ENCODE measurements at places on chromosomes 7 and 10. TPM values are rescaled to one million over a fixed set of nuclear protein-coding genes. Genes with fewer than 3 reads are reported as not detected.
A peak's percentile ranks its signal among the peaks of the same experiment; 100 is the strongest.

GRCh38 chr10:44238212-44238611, 146.7 kb downstream of the CXCL12 start:
- H3K4me3 ChIP-seq, result no peak overlapping the region
- no peak for DNase-seq
- no peaks in the 10 kb centered on the region for H3K36me3 ChIP-seq
- H3K27ac ChIP-seq, result no peak overlapping the region
- no peaks in the 10 kb centered on the region for H3K4me1 ChIP-seq
- H3K27me3 ChIP-seq, result no peaks in the 10 kb centered on the region

DNA sequence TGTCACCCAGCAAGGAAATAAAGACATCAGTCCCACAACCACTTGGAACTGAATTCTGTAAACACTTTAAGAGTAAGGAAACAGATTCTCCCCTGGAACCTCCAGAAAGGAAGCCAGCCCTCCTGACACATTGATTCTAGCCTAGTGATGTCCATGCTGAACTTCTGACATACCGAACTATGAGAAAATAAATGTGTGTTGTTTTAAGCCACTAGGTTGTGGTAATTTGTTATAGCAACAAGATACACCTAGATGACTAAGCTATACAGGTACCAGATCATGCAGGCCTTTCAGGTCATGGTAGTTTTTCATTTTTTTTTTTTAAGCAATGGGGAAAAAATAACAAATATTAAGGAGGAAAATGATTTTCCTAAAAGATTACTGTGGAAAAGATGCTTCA, 37.6 kb upstream of the LRRTM3 start:
- H3K36me3 ChIP-seq, result no peaks in the 10 kb centered on the region
- no peak for DNase-seq
- H3K4me1 ChIP-seq, result no peaks in the 10 kb centered on the region
- no peak overlapping the region for H3K4me3 ChIP-seq

DNA sequence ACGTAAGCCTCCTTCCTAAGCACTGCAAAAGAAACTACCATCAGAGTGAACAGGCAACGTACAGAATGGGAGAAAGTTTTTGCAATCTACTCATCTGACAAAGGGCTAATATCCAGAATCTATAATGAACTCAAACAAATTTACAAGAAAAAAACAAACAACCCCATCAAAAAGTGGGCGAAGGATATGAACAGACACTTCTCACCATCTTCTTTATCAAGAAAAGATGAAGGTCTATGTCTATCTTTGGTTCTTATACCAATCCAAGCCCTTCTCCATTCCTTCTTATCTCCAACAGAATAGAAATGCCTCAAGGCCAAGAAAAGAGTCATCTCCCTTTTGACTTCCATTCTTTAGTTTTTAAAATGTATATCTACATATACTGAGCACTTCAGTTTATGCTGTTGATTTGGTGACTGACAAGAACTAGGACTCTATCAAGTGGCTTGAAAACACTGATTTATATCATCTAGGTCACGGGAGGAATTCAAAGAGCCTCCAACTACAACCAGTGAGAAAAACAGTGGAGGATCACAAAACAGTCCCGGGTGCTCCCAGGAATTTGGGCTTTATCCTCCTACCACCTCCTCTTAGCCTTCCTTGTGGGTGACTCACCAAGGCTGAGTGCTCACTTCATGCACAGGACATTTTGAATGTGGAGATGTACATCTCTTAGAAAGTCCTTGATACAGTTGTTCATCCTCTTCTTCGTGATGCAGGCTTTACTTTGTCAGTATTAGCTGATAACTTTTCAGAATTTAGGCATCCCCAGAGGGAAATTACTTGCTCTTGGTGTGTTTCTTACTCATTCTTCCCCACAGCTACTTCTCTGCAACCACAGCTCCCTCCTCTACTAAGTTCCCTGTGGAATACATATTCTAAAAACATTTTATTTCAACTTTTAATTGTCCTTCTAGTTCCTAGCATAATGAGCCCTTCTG, 15.4 kb downstream of the TAS2R41 start:
- H3K36me3 ChIP-seq, result no peaks in the 10 kb centered on the region
- no peaks in the 10 kb centered on the region for H3K4me1 ChIP-seq
- H3K27ac ChIP-seq, result no peak overlapping the region
- H3K27me3 ChIP-seq, result no peaks in the 10 kb centered on the region
- DNase-seq, result no peak

SERPINE1 gene
- total RNA-seq, result 9.9 TPM

EN2 gene
- total RNA-seq, result 0.13 TPM

GRCh38 chr7:51079494-51079893, 237.1 kb downstream of the COBL start:
- no peak overlapping the region for H3K27ac ChIP-seq
- H3K36me3 ChIP-seq, result no peaks in the 10 kb centered on the region
- no peaks in the 10 kb centered on the region for H3K4me1 ChIP-seq
- H3K27me3 ChIP-seq, result no peaks in the 10 kb centered on the region
- DNase-seq, result no peak
- no peak overlapping the region for H3K4me3 ChIP-seq

- H3K4me3 ChIP-seq, result no peak overlapping the region
- no peaks in the 10 kb centered on the region for H3K27me3 ChIP-seq
- no peak for DNase-seq
- no peaks in the 10 kb centered on the region for H3K36me3 ChIP-seq
Measured at GRCh38 chr10:52229291-52229931, 84.7 kb upstream of the DKK1 start.

- no peaks in the 10 kb centered on the region for H3K4me1 ChIP-seq
- DNase-seq, result no peak
- H3K4me3 ChIP-seq, result no peak overlapping the region
- H3K36me3 ChIP-seq, result no peaks in the 10 kb centered on the region
- H3K27me3 ChIP-seq, result no peaks in the 10 kb centered on the region
Measured at GRCh38 chr10:121049489-121049888, 198.3 kb downstream of the WDR11 start.

- H3K27ac ChIP-seq, result no peak overlapping the region
- DNase-seq, result no peak
- H3K4me1 ChIP-seq, result no peaks in the 10 kb centered on the region
- H3K4me3 ChIP-seq, result no peak overlapping the region
- H3K27me3 ChIP-seq, result no peaks in the 10 kb centered on the region
Measured at GRCh38 chr10:133069033-133069525, 18.6 kb upstream of the ADGRA1 start.

- no peak overlapping the region for H3K27ac ChIP-seq
- no peak for DNase-seq
- no peak overlapping the region for H3K4me3 ChIP-seq
- H3K4me1 ChIP-seq, result no peaks in the 10 kb centered on the region
- H3K36me3 ChIP-seq, result no peaks in the 10 kb centered on the region
Measured at GRCh38 chr10:55224007-55224781, 423.2 kb upstream of the PCDH15 start.

NCAPG2 gene
- total RNA-seq, result 6.3 TPM

STRIP2 gene
- 0.88 TPM for total RNA-seq

CALHM1 gene
- not detected for total RNA-seq

DNA sequence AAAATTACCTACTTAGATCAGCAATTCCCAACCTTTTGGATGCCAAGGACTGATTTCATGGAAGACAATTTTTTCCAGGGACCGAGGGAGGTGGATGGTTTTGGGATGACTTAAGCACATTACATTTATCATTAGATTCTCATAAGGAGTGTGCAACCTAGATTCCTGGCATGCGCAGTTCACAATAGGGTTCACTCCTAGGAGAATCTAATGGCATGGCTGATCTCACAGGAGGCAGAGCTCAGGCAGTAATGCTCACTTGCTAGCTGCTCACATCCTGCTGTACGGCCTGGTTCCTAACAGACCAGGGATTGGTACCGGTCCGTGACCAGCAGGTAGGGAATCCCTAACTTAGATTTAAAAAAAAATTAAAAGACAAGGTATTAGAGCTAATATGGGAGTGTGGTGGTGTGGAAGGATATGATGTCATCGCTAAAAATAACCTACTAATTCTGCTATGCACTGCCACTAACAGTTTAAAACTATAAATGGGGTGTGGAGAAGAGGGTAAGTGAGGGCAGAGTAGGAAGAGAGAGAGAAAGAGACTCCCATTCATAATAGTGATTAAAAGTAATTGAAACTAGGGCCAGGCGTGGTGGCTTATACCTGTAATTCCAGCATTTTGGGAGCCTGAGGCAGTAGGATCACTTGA, 282.7 kb downstream of the BAMBI start:
- no peaks in the 10 kb centered on the region for H3K4me1 ChIP-seq
- DNase-seq, result no peak
- no peaks in the 10 kb centered on the region for H3K36me3 ChIP-seq
- H3K4me3 ChIP-seq, result no peak overlapping the region
- no peaks in the 10 kb centered on the region for H3K27me3 ChIP-seq
- no peak overlapping the region for H3K27ac ChIP-seq

GRCh38 chr10:126101325-126101724, 205.0 kb downstream of the FANK1 start:
- H3K4me3 ChIP-seq, result no peak overlapping the region
- no peak overlapping the region for H3K27ac ChIP-seq
- no peak for DNase-seq
- H3K4me1 ChIP-seq, result no peaks in the 10 kb centered on the region
- no peaks in the 10 kb centered on the region for H3K36me3 ChIP-seq

LRRC17 gene
- 4.0 TPM for total RNA-seq

CHST3 gene
- 31.5 TPM for total RNA-seq

DNA sequence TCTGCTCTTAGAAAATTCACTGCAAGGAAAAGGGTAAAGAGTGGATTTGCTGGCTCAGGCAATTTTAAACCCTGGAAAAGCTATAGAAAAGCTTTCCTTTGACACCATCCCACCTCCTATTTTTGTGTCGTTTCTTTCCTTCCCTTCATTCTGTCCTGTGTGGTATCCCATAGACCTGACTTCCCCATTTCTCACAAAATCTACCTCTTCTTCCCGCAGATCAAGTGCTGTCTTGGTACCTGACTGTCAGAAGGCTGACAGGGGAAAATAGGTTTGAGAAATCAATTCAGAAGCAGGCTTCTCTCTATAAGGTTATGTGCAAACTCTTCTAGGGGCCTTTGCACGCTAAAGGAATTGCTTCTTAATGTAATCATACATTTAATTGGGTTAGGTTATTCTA, 98.9 kb downstream of the MTPN start:
- H3K36me3 ChIP-seq, result no peaks in the 10 kb centered on the region
- H3K27ac ChIP-seq, result no peak overlapping the region
- H3K4me3 ChIP-seq, result no peak overlapping the region
- no peaks in the 10 kb centered on the region for H3K27me3 ChIP-seq
- no peak for DNase-seq

DNA sequence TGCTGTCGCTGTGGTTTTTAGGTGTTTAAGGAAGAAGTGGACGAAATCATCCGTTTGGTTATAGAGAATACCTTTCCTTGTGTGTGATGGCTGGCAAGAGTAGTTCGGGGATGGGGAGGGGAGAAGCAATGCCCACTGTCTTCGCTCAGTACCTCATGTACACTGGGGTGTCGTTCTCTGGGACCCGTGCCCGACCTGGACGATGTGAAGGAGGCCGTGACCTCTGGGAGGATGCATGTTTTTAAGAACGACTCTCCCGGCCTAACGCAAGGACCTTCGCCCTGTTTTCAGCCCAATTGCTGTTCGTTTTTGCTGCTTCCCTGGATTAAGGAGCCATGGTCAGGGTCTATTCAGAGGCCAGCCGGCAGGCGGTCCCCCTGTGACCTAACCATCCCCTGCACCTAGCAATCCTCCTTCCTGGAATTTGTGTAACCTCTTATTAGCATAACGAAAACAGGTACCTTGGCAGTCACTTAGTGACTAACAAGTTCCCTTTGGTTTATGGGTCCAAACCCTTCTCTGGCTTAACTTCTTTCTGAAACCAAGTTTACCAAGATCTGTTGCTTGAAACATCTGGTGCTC, 1.3 kb downstream of the NFE2L3 start:
- H3K4me1 ChIP-seq, result peaks cover 4% of the 10 kb centered on the region
- no peak overlapping the region for H3K27ac ChIP-seq
- H3K27me3 ChIP-seq, result peaks cover 4% of the 10 kb centered on the region

DNA sequence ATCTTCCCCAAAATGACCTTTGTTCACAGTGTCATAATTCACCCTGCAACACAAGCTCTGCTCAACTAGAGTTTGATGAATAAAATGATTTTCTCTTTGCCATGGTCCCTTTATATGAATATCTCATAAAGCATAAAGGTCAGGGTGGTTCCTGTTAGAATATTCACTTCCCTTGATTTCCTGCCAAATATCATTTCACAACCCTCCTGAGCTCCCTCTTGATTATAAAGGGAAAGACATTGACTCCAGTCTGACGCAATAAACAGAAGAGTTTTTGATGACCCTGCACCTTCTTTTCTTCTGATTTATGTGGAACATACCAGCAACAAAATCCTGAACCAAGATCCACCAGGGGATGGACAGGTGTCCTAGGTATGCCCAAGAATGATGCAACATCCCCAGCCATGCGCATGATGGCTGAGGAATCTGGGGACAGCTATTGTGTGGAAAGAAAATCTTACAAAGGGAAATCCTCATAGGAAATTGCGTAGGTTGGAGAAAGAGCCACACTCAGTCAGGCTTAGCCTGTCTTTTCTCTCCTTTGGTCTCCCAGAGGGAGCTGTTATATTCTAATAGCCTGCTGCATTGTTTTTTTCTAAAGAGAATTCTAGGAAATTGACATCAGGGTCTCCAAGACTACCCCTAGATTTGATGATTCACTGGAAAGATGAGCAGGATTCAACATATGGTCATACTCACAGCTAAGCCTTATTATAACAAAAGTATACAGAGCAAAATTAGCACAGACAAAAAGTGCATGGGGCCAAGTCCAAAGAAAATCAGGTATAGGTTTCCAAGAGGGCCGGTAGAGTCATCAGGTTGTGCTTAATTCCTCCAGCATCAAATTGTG, 18.8 kb downstream of the IFIT3 start:
- H3K27me3 ChIP-seq, result no peaks in the 10 kb centered on the region
- H3K4me1 ChIP-seq, result peaks cover 62% of the 10 kb centered on the region
- no peak overlapping the region for H3K4me3 ChIP-seq

GRCh38 chr7:38916396-38916795, 7.4 kb upstream of the VPS41 start:
- DNase-seq, result no peak
- H3K36me3 ChIP-seq, result no peaks in the 10 kb centered on the region
- H3K27ac ChIP-seq, result no peak overlapping the region

COL17A1 gene
- 10.8 TPM for total RNA-seq

- no peaks in the 10 kb centered on the region for H3K36me3 ChIP-seq
- peak; percentile 66 for DNase-seq
- no peaks in the 10 kb centered on the region for H3K27me3 ChIP-seq
- H3K4me1 ChIP-seq, result peaks cover 4% of the 10 kb centered on the region
- peak overlapping the region; percentile 76 for H3K4me3 ChIP-seq
Measured at GRCh38 chr7:73668103-73668885, 663 bp downstream of the VPS37D start.

GRCh38 chr10:73785721-73786511, 510 bp downstream of the ZSWIM8 start:
- H3K36me3 ChIP-seq, result no peaks in the 10 kb centered on the region
- H3K4me1 ChIP-seq, result peaks cover 19% of the 10 kb centered on the region
- DNase-seq, result peak; percentile 76
- H3K27me3 ChIP-seq, result no peaks in the 10 kb centered on the region
- H3K27ac ChIP-seq, result peak overlapping the region; percentile 90
- H3K4me3 ChIP-seq, result peak overlapping the region; percentile 74

DNA sequence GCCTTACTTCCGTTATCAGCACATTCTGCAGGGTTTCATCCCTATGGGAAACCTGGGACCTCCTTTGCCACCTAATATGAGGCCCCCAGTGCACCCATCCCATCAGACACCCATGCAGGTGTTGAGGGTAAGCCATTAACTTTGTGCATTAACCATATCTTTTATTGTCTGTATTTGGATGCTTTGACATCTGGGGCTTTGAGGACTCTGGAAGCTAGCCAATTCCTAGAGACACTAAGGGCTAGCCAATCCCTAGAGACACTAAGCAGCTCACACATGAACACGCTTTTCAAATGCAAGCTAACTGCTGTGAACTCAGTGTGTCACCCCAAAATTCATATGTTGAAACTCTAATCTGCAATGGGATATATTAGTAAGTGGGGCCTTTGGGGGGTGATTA, 272.5 kb upstream of the COBL start:
- H3K27me3 ChIP-seq, result no peaks in the 10 kb centered on the region
- no peaks in the 10 kb centered on the region for H3K4me1 ChIP-seq
- H3K4me3 ChIP-seq, result no peak overlapping the region

Data from kidney (tissue), 22 donors.